Regular cardiac myocyte (primary cell): ENCODE measurements at places on chromosomes 2 and 18. TPM values are rescaled to one million over a fixed set of nuclear protein-coding genes. Genes with fewer than 3 reads are reported as not detected.

The KIF1A gene
- total RNA-seq: under 0.01 TPM in 1 of 2 replicates, not detected in the other

The ACTR2 gene
- total RNA-seq: 77.5 and 222 TPM in 2 replicates

The LBX2 gene
- 2.1 and 2.8 TPM in 2 replicates for total RNA-seq

The PLGLB1 gene
- total RNA-seq: not detected in 2 replicates

The NTSR2 gene
- total RNA-seq: not detected in 2 replicates

The KCTD18 gene
- 17.8 and 30.2 TPM in 2 replicates for total RNA-seq

The HJURP gene
- total RNA-seq: 4.2 and 43.1 TPM in 2 replicates

The SCN7A gene
- under 0.01 and 0.19 TPM in 2 replicates for total RNA-seq

The ZAP70 gene
- total RNA-seq: 0.28 TPM in 1 of 2 replicates, not detected in the other

The RNU2-63P gene
- not detected in 2 replicates for total RNA-seq

The CYP1B1 gene
- 33.9 and 165 TPM in 2 replicates for total RNA-seq

The PTPN18 gene
- total RNA-seq: 10.7 and 13.0 TPM in 2 replicates

The HPCAL1 gene
- 27.1 and 35.9 TPM in 2 replicates for total RNA-seq

The SDC1 gene
- 14.4 and 19.6 TPM in 2 replicates for total RNA-seq

The TUBA3E gene
- total RNA-seq: not detected in 2 replicates

The IL1F10 gene
- total RNA-seq: not detected in 2 replicates

The AKAIN1 gene
- total RNA-seq: 0.56 TPM in 1 of 2 replicates, not detected in the other

The FAM124B gene
- total RNA-seq: 0.38 and 0.56 TPM in 2 replicates

The ZNF142 gene
- 4.8 and 7.5 TPM in 2 replicates for total RNA-seq

The GATA6 gene
- 16.5 and 35.0 TPM in 2 replicates for total RNA-seq

The CNTNAP5 gene
- under 0.01 TPM in 2 replicates for total RNA-seq

The ACADL gene
- under 0.01 TPM in 1 of 2 replicates, not detected in the other for total RNA-seq

The TNS1 gene
- total RNA-seq: 90.3 and 273 TPM in 2 replicates

The SRD5A2 gene
- total RNA-seq: not detected in 2 replicates

The SERPINB4 gene
- total RNA-seq: not detected in 2 replicates

The MAP2 gene
- total RNA-seq: 5.1 and 5.2 TPM in 2 replicates

The MCFD2 gene
- 370 and 394 TPM in 2 replicates for total RNA-seq

The CDK5R2 gene
- not detected in 2 replicates for total RNA-seq

The ECEL1 gene
- total RNA-seq: not detected in 2 replicates

The CGREF1 gene
- 5.0 and 14.9 TPM in 2 replicates for total RNA-seq

The ALPG gene
- not detected in 2 replicates for total RNA-seq

The GKN2 gene
- total RNA-seq: not detected in 2 replicates

The CHN1 gene
- total RNA-seq: 6.8 and 8.4 TPM in 2 replicates

The MYO5B gene
- 0.28 and 0.38 TPM in 2 replicates for total RNA-seq

The TMEM169 gene
- total RNA-seq: 0.19 and 0.28 TPM in 2 replicates

The SULT1C4 gene
- total RNA-seq: 0.56 and 0.58 TPM in 2 replicates

The FKBP7 gene
- 40.6 and 68.8 TPM in 2 replicates for total RNA-seq

The CRYGD gene
- not detected in 2 replicates for total RNA-seq

The OLA1 gene
- total RNA-seq: 96.7 and 135 TPM in 2 replicates

The OR6B2 gene
- total RNA-seq: not detected in 2 replicates

The SOX11 gene
- total RNA-seq: under 0.01 and 0.38 TPM in 2 replicates

The POTEI gene
- total RNA-seq: under 0.01 TPM in 1 of 2 replicates, not detected in the other

The HOXD13 gene
- total RNA-seq: not detected in 2 replicates

The EVA1A gene
- 67.1 and 80.3 TPM in 2 replicates for total RNA-seq

The RUFY4 gene
- total RNA-seq: not detected in 2 replicates

The PAIP2B gene
- total RNA-seq: 0.58 and 1.1 TPM in 2 replicates

The TDRD15 gene
- not detected in 2 replicates for total RNA-seq

The TYMS gene
- 5.9 and 37.6 TPM in 2 replicates for total RNA-seq

The SAG gene
- not detected in 2 replicates for total RNA-seq
